Right lung (tissue), 10 donors: ENCODE measurements at places on chromosomes 11 and 22. TPM values are rescaled to one million over a fixed set of nuclear protein-coding genes. Genes with fewer than 3 reads are reported as not detected.

GRCh38 chr11:30344085-30344484, 21.2 kb downstream of the ARL14EP start:
- DNase-seq = no peak

DNA sequence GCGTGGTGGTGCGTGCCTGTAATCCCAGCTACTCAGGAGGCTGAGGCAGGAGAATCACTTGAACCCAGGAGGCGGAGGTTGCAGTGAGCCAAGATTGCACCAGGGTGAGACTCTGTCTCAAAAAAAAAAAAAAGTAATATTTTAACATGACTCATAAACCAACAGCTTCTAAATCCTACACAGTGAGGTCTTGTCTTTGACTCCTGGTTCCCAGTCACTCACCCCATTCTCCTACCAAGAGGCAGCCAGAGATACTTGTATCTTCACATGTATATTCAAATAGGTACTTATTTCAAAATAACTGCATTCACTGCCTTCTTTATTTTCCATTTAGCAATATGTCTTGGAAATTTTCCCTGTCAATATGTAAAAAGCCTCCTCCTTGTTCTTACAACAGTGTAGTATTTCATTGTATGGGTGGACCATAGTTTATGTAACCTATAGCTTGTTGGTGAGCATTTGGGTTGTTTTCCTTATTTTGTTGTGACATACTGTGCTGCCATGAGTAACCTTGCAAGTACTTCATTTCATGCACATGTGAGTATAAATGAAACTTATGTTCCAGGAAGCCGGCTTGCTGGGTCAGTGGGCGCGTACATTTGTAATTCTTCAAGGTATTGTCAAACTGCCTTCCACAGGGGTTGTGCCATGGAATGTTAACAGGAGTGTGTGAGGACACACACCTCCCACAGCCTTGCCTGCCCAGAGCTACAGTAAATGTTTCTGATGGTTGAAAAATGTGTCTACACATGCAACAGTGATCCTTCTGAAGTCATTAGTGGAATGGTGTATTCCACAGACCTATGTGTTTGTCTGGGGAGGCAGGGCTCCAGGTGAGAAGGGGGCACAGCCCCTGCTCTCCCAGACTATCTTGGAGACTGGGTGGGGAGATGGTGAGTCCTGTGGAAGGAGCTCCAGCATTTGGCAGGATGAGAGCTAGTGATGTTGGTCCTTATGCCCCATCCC, 47.9 kb downstream of the OSBP2 start:
- DNase-seq = no peak

GRCh38 chr22:34902335-34902734, 163.6 kb upstream of the ISX start:
- no peak for DNase-seq

DNA sequence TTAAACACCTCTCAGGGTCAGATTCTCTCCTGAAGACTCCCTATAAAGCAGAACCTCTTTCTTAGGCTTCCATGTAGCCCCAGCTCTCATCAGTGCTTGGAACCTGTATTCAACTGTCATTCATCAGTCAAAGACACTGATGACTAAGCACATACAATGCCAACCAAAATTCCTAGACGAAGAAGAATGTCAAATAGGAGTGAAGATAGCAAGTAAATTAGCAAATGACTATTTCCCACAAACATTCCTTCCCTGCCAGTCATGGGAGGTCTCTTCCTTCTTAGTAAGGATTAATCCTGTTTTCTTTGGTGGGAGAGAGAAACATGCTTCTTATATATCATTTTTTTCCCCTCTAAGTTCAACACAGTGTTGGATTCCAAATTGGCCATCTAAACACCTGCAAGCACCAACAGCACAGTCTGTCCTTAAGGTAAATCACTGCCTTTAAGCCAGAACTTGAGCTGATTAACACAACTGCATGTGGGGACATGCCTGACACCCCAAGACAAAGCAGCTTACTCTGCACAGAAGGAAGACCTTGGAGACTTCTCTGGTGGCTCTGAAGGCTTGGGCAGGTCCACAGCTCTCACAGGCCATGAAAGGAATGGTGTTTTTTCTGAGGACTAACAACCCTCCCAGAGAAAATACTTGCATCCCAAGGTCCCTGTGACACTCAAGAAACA, 47.5 kb upstream of the ME3 start:
- DNase-seq = no peak

DNA sequence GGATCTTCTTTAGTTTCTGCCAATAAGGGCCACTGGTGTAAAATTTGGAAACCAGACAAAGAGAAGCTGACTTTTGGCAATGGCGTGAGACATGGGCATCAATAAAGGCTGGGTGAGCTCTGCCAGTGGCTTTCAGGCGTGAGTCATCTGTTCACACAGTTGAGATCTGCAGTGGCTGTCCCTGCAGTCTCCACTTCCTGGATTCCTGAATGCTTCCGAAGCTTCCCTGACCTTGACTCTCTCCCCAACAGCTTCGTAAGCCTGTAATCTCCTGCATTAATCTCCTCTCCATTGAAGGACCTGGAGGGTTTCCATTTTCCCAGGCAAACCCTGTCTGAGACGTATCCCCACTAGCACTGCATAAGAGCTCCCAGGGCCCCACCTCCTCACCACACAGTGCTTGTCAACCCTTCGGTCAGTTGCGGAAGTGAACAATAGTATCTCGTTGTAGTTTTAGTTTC, 574.7 kb downstream of the TBC1D22A start:
- peak; percentile 15 for DNase-seq

JAML gene
- polyA plus RNA-seq = 6.8 TPM

SHANK3 gene
- polyA plus RNA-seq = 14.0 TPM

SF3B2 gene
- polyA plus RNA-seq = 181 TPM

DNA sequence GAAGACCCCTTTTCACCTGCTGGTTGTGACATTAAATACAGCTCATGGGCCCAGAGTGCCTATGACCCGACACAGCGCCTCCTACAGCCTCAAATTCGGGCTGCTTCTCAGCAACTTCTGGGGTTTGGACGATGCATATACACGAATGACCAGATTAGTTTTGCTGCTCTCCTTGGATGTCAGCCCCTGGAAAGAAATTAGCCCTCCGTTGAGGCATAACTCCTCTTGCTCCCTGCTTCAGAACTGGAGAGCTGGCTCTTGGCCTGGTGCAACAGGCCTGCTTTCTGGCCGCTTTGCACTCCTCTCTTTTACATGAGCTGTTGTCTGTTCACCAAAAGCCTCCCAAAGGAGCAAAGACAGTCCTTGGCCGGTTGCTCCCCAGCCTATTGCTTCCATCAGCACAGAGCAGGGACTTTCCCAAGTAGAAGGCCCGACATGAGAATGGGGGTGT, 3.3 kb downstream of the TECTA start:
- DNase-seq = no peak

TNNT3 gene
- polyA plus RNA-seq = 3.0 TPM

DNA sequence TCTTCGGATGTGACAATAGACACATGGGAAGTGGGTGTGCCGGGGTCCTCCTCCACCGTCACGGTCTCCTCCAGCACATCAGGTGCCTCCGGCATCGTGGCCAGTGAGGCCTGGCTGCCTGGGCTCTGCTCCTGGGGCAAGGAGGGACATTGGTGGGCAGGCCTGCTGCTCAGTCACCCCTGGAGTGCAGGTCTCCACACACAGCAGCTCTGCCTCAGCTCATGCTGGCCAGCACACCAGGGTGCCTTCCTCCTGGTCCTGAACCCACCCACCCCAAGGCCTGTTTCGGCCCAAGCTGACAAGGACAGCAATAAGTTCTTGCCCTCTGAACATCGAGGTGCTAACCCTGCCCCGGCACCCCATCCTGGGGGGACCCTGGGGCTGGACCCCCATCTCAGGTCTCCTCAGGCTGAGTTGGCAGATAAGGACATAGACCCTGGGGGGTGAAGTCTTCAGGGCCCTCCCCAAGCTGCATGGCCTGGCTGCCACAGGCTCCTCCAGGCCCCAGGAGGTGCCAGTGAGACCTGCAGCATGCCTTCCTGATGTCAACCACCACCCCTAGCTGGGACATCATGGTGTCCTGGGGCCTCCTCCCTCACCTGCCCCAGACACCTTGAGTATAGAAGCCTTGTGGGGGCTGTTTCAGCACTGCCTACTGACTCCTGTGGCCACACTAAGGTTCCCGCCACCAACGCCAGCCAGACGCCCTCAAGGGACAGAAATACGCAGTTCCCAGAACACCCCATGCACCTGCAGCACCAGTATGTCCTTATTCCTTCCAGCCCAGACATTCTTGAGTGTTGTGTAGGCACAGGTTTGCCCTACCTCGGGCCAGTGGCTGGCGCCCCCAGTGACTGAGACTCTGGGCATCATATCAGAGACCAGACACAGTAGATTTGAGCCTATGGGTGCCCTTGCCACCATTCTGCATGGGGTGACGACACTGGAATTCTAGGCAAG, 34.4 kb downstream of the ARVCF start:
- no peak for DNase-seq

GALNT18 gene
- 22.5 TPM for polyA plus RNA-seq

DNA sequence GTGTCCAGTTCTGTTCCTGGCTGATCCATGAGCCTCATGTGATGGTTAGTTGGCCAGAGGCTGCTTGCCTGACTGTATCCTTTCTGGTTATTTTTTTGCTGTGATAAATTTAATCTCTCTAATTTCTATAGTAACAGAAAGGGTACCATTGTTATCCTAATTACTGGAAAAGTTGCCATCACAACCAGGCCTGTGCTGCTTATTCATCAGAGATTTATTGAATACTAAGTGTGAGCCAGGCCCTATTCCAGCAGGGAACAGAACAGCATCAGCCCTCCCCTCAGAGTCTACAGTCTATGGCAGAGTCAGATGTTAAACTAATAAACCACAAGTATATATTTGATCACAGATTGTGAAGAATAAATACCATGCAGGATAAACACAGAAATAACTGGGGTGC, 86.8 kb downstream of the DEPDC5 start:
- DNase-seq = no peak

GRCh38 chr22:36015155-36015810, 13.3 kb downstream of the RBFOX2 start:
- DNase-seq = no peak

OR52M1 gene
- polyA plus RNA-seq = not detected
